ENCODE measurements at places on chromosomes 12 and 14.

DNA sequence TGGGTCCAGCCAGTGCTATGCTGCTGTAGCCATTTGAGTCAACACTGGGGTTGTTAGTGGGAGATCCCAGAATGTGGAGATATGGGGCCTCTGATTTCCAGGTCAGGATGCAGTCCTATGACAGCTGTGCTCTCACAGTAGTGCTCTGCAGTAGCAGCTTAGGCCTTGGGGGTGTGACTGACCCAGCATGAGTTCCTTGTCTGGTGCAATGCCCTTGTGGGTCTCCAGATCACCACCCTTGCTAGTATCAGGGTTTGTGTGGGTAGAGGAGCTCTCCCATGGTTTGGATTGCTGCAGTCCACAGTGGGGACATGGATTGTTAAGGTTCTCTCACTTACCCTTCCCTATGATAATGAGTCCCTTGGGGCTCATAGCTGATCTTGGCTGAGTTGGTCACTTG is 113.7 kb downstream of the RAD51B start:
- DNase-seq: no peak

GRCh38 chr14:76926521-76927251 is 100.5 kb downstream of the LRRC74A start:
- peak; percentile 30 for DNase-seq

- no peak for DNase-seq
Measured at GRCh38 chr12:96157427-96157826, 36.7 kb upstream of the ELK3 start.

DNA sequence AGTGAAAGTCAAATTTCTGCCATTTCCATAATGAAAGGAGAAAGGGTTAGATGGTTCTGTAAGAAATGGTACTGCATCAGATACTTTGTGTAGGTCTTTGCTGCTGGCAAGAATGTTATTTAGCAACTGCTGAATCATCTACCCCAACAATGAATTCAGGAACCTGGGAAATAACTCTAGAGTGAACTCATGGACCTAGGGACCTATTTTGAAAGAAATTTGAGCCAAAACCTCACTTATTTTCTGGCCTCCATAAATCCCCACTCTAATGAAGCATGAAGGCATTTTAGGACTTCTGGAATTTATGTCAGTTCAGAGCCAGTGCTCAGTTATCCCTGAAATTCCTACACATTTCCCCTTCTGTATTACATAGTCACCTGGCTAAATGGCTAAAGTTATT is 50.9 kb upstream of the CPNE8 start:
- DNase-seq: no peak

- no peak for DNase-seq
Measured at GRCh38 chr14:29893989-29894388, 33.7 kb downstream of the PRKD1 start.

DNA sequence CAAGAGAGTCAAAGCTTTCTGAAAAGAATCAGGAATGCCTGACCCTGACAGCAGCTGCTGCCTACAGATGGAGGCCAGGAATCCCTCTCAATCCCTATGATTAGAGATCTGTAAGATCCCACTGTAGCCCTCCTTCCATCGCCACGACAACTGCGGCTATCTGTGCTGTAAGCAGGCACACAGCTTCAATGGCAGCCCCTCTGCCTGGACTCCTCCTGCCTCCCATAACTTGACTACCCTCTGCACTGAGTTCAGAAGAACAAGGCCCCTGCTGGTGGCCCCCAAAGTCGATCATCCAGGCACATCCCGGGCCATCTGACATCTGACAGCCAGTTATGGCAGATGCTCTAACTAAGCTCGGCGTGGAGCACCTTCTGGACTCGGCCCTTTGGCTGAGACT is 2.9 kb downstream of the CLMN start:
- no peak for DNase-seq

GRCh38 chr12:117190210-117190781 is at the start of gene FBXO21:
Gene FBXO21 (minus strand): TSS chr12:117190470. CDS start chr12:117190456, 14 bp downstream.
- peak; percentile 88 for DNase-seq

- no peak for DNase-seq
Measured at GRCh38 chr12:49791700-49792099, 36.5 kb downstream of the NCKAP5L start.

- DNase-seq: no peak
Measured at GRCh38 chr12:60724984-60725383, 1129.2 kb downstream of the SLC16A7 start.

GRCh38 chr12:64218597-64218996 is 3.5 kb downstream of the KICS2 start:
- no peak for DNase-seq

DNA sequence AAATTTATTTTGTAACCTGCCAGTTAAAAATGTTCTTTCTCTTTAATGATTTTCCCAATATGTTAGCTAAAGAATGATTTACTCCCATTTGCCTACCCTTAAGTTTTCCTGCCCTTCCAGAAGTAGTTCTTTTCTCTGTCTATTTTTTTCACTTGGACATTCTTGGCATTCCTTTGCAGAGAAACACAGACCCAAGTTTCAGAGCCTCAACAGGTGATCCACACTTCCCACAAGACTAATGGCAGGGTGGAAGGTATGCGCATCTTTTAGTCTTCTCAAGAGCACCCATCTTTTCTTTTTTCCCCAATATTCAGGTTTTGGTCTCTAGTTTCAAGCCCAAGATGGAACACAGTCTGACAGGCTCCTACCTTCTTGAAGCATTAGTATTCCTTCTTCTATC is 420.7 kb downstream of the ADAMTS20 start:
- DNase-seq: no peak

DNA sequence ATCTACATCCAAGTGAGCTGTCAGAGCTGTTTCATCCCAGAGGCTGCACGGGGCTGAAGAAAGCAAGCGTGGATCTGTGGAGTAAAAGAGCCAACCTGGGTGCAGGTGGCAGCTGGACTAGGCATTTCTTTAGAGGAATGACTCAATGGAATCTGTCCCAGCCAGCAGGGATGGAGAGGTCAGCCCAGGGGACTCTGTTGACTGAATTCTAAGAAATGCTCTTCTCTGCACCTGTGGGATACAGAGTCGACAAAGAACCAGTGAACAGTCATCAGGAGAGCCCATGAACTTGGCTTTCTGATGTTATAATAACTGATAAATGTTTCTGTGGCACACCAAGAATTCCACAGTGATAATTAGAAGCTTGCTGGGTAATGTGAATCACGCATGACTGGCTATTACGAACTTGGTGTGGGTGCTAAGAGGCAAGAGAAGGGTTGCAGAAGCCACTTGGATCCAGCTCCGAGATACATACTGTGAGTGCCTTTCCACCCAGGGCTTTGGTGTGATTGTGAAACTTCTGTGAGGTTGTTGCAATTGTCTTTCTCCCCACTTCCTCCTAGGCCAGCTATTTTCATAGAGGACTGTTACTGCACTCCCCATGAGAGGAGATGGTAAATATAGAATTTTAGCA is 16.2 kb downstream of the PYGL start:
- DNase-seq: no peak

DNA sequence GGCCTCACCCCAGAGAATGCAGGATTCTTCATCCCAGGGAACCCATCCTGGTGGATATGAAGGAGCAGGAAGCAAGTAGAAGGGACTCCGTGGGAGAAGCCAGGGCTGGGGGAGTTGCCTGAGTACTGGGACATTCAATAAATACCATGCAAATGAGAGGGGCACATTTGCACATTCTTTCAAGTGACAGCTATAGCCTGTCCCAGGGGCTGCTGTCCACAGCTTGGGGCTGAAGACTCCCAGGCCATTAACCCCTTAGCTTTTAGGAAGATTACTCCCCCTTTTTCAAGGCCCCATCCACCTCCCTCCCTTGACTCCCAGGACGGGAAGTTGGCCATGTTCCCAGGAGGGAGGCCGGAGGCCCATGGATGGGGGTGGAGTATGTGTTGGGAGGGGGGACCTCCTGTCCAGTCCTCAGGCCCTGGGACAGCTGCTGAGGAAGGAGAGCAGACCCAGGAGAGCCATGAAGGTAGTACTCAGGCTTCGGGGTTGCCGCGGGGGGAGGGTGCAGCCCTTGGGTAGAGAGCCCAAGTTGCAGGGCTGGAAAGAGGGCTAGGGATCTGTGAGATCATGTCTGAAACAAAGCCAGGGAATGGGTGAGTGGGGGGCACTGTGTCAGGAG is 974 bp upstream of the TNS2 start:
- no peak for DNase-seq

DNA sequence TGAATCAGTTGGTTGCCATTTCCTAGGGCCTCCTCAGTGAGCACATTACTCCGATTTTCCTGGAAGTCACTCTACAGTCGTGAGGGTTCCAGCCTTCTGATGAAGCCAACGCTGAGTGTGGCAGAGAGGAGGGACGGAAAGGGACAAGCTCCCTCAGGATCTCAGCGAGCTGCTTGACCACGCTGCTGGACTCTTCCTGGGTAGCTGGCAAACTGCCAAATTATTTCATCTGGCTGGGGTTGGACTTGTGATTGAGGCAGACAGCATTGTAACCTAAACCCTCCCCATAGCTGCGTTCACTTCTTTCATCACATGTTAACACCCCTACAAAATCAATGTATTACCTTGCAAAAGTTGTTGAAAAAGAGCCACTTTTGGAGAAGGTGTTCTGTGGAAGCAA is 69.6 kb upstream of the CHST11 start:
- no peak for DNase-seq

- DNase-seq: no peak
Measured at GRCh38 chr12:75699728-75700496, 188.5 kb upstream of the KRR1 start.

- DNase-seq: no peak
Measured at GRCh38 chr14:26596543-26597061, 1.2 kb downstream of the NOVA1 start.

DNA sequence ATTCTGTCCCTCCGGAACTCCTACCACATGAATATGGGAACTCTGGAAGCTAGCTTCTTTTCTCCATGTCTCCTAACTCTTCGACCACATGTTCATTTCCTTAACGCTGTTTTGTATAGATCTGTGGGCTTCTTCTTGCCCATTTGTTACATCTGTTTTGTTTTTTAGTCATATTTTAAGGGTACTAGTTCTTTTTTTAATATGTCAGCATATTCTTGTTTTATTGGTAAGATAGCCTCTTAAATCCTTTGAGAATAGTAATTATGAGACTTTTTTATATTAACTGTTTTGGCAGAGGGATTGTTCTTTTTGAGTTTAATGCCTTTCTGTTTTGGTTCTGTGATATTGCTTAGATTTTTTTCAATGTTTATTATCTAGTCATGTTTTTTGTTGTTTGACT is 70.5 kb downstream of the VRK1 start:
- no peak for DNase-seq

DNA sequence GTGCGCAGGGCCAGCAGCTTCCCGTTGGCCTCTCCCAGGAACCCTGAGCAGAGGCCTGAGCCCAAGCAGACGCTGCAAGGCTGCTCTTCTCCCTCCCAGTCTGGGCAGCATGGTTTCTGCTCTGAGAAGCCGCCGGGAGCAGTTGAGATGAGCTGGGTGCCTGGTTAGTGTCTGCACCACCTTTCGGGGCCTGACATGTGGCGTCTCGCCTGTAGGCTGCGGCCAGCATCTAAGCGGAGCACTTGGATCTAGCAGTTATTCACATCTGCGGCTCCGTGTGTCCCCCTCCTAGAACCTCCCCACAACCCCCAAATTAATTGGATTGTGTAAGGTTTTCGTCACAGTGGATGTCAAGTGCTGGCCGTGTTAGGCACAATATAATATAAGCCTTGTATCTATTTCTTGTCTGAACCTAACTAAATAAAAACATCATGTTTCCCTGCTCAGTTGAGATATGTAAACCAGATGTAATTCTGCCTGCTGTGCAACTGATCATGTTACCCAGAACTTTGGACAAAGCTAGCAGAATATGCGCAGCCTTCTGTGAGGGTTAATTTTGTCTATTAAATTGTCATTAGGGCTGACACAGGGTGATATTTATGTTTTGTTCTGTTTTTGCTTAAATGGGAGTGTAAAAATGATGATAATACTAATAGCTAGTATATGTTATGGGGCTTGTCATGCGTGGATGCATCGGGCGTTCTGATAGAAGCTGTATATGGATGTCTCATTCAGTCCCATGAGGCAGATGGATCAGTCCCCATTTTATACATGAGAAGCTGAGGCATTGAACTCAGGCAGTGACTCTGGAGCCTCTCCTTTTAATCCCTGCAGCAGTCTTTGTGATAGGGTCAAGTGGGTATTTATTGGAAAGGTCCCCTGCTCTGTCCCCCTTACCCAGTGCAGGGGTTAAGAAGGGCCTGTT is 45.8 kb downstream of the ELK3 start:
- no peak for DNase-seq

DNA sequence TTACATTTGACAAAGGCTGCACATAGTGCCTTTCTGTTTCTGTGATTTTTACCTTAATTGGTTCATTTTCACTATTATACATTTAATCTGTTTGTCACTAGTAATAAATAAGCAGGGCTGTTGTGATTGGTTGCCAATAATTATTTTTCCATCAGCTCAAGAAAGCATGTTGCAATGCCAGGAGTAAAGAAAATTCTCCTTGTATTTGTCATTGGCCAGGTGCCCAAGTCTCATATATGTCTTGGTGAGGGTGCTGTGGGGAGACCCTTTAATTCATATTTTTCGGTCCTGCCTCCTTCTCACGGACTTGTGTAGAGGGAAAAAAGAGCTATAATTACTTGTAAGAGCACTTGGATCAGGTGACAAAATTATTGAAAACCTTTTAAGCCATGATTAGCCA is 108.0 kb downstream of the KITLG start:
- no peak for DNase-seq

DNA sequence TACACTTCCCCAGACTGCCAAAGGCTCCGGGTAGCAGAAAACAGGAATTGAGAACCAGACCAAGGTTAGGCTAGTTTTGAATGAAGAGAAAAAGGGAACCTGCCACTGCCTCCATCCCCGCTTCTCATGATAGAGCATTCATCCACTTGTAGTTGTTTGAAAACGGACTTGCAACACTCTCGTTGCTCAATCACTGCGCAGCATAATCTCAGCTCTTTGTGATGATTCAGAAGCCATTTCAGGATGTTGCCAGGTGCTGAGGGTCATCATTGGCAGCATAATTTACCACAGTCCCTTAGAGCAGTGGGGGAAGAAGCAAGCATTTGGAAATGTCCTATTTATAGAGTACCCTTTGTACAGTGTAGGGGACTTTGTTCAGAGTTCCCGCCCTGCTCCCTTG is 25.6 kb downstream of the KCNK13 start:
- DNase-seq: no peak

DNA sequence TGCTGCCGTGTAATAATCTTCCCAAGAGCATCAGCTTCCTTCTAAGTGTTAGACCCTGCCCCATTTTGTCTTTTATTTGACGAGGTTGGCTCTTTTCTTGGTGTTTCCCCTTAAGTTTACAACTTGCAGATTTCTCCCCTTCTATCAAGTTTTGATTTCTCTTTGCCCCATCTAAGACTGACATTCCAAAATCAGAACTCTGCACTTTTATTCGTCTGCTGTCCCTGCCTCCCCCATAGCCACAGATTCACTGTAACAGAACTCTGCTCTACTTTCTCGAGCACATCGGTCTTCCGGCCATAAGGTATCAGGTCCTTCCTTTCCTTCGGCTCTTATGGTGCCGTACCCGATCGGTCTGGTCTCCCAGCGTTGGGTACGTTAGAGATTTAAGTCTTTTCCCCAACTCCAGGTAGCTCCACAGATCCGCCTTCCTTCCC is 563 bp downstream of the DCP1B start:
- no peak for DNase-seq

DNA sequence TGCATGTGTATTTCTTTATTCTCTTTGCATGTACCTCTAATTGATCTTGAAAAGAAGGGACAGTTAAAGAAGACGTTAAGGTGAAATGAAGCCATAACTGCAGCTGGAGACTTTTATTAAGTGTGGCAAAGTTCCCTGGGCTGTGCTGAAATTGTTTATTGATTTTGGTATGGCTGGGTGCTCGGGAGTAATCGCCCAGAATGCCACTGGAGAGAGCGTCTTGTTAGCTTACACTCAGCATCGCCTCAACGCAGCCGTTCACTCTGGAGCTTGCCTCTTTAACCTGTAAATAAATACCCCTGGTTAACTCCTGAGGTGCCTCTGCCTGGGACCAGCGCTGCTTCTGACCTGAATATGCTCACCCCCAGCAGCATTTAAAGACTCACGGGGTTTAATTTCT is 98.6 kb downstream of the GPATCH2L start:
- DNase-seq: no peak

All from stimulated activated CD8-positive, alpha-beta memory T cell treated with anti-CD3 and anti-CD28 coated beads, Interleukin-15, amount 100 ng/mL, for 1 hour (primary cell).